ENCODE measurements at places on chromosomes 11 and 22. TPM values are rescaled to one million over a fixed set of nuclear protein-coding genes. Genes with fewer than 3 reads are reported as not detected.
A peak's percentile ranks its signal among the peaks of the same experiment; 100 is the strongest.

Gene SYNGR1
- 35.7 TPM for total RNA-seq

Gene CD3E
- total RNA-seq, result 322 TPM

GRCh38 chr22:16808744-16809143 lies 16.5 kb downstream of the XKR3 start:
- H3K27ac ChIP-seq, result no peak overlapping the region
- H3K36me3 ChIP-seq, result no peaks in the 10 kb centered on the region
- no peaks in the 10 kb centered on the region for H3K27me3 ChIP-seq
- no peak for DNase-seq
- H3K4me1 ChIP-seq, result no peaks in the 10 kb centered on the region

DNA sequence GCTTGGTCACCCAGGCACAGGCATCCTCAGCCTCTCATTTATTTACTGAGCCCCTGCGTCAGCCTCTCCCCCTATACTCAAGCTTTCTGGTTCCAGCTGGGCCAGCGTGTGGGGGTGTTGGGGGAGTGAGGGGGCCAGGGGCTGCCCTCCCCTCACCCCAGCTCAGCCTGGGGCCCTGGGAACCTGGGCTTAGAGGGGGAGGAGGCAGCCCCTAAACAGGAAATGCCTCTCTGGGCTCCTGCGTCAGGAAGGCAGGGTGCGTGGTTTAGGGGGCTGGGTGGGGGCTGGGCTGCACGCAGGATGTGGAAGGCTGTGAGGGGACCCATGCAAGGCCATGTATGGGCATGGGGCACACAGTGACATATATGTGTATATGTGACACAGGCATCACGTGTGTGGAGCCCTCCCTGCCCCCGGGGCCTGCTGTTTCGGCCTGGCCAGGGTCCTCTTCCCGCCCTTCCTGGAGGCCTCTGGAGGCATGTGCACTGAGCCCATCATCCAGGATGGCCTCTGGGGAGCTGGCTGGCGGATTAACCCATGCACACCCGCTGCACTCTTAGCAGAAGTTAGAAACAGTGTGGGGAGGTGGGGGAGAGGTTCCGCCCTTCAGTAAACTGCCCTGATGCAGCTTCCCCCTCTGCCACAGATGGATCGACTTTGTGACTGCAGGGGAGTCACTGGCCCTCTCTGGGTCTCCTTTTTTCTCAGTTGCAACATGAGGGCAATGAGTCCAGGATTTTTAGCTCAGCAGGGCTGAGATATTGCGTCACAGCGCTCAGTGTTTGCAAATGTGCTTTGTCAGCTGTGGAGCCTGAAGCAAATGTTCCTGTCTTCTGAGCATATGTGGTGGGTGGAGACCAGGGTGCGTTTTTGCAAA lies 1.1 kb upstream of the CD248 start:
- peaks cover 32% of the 10 kb centered on the region for H3K4me1 ChIP-seq
- no peaks in the 10 kb centered on the region for H3K27me3 ChIP-seq
- no peak overlapping the region for H3K4me3 ChIP-seq
- DNase-seq, result peak; percentile 90
- H3K36me3 ChIP-seq, result no peaks in the 10 kb centered on the region

DNA sequence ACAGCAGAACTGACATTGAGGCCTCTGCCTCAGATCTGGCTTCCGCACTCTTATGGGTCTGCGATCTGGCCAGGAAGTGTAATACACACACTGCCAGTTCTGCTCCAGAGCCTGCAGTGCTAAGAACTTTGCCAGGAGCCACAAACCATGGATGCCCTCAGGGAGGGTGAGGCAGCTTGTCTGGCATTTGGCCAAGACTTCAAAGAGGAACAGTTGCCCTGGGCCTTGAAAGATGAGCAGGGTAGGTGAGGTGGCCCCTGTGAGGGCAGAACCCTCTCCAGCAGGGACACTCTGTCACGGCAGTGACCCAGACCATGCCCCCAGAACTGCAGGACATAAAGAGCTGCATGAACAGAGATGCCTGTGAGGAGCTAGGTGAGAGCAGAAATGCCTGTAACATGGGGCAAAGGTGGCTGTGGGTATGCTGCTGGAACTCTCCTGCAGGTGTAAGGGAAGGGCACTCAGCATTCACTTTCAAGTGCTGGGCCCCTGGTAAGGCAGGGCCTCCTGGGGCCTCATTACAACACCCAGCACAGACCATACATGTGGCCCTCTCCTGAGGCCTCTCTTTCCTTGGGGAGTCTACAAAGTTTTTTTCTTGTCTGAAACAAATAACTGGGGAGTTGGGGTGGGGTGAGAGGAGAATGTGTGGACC lies 47.3 kb downstream of the NEU3 start:
- no peak for DNase-seq
- no peaks in the 10 kb centered on the region for H3K27me3 ChIP-seq

DNA sequence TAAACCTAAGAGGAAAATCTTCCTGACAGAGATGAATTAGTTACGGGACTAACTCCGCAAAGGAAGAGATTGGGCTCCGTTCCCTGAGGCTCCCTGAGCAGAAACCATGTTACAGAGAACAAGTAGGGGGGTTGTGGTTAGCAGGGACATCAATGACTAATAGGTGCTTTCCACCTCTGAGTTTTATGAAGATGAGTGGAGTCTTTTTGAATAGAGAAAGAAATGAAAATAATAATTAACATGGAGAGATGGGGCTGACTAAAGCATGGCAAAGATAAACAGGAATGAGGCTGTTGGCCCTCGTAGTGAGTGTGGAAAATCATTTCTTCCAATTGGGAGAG lies 47.5 kb upstream of the PICALM start:
- no peak overlapping the region for H3K27ac ChIP-seq
- DNase-seq, result no peak
- no peaks in the 10 kb centered on the region for H3K27me3 ChIP-seq
- H3K4me1 ChIP-seq, result peaks cover 12% of the 10 kb centered on the region
- H3K4me3 ChIP-seq, result no peak overlapping the region

GRCh38 chr11:59078435-59078834 lies 7.7 kb upstream of the GLYATL1B start:
- H3K4me3 ChIP-seq, result no peak overlapping the region
- H3K27me3 ChIP-seq, result no peaks in the 10 kb centered on the region
- H3K4me1 ChIP-seq, result peaks cover 8% of the 10 kb centered on the region
- no peaks in the 10 kb centered on the region for H3K36me3 ChIP-seq
- DNase-seq, result no peak
- H3K27ac ChIP-seq, result peak overlapping the region; percentile 60

- no peaks in the 10 kb centered on the region for H3K4me1 ChIP-seq
- H3K27ac ChIP-seq, result no peak overlapping the region
- H3K27me3 ChIP-seq, result no peaks in the 10 kb centered on the region
- no peaks in the 10 kb centered on the region for H3K36me3 ChIP-seq
Measured at GRCh38 chr11:16958833-16959232, 55.4 kb downstream of the PLEKHA7 start.

GRCh38 chr11:26731084-26731456 lies 9.2 kb upstream of the SLC5A12 start:
- H3K27ac ChIP-seq, result no peak overlapping the region
- no peak for DNase-seq
- H3K4me3 ChIP-seq, result no peak overlapping the region
- no peaks in the 10 kb centered on the region for H3K27me3 ChIP-seq
- no peaks in the 10 kb centered on the region for H3K4me1 ChIP-seq
- H3K36me3 ChIP-seq, result no peaks in the 10 kb centered on the region

- DNase-seq, result no peak
- no peak overlapping the region for H3K27ac ChIP-seq
- H3K4me1 ChIP-seq, result peaks cover 4% of the 10 kb centered on the region
Measured at GRCh38 chr11:116888024-116888423, 50.6 kb upstream of the APOA1 start.

- DNase-seq, result no peak
- H3K36me3 ChIP-seq, result peaks cover 45% of the 10 kb centered on the region
- H3K27me3 ChIP-seq, result no peaks in the 10 kb centered on the region
- no peak overlapping the region for H3K4me3 ChIP-seq
Measured at GRCh38 chr11:68541116-68541515, 80.6 kb downstream of the PPP6R3 start.
